ENCODE measurements at places on chromosomes 6 and 20.
A peak's percentile ranks its signal among the peaks of the same experiment; 100 is the strongest.

DNA sequence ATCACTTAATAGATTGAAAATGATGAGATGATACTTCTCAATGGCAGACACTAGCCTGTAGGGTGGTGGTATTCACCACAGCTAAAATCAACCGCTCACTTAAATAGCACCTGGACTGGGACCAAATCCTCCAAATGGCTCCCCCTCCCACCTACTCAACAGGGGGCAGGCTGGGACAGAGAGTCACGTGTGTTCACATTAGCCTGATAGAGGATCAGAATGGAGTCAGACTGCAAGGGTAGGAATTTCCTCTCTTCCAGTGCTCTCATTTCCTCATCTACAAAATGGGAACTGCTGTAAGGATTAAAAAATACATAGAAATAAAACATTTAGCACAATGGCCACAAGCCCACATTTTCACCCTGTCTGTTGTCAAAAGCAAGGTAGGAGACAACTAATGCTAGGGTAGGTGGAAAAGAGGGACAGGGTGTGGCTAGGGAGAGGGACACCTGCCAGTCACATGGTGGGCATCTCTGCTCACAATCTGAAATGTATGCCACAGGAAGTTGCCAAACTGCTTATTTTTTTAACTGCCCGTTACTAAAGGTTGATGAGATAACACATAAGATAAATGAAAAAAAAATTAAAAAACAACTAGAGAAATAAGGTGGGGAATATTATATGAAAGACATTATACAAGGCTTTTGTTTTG lies 55.3 kb downstream of the BACH2 start:
- no peak for DNase-seq

DNA sequence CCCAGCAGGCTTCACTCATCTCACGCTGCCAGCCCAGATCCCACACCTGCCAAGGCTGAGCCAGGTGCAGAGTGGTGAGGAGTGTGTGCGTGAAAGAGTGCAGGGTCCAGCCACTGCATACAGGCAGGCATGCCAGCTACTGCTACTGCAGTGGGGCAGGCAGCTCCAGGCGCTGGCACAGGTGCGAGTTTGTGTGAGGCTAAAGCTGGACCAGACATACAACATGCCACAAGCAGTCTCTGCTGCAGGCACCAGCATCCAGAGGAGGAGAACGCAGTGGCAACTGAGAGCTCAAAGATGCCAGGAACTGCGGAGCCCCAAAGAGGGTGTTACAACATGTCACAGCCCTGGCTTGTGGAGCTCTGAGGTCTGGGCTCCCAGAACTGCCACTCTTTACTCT lies 149.8 kb downstream of the EYS start:
- no peak for DNase-seq

DNA sequence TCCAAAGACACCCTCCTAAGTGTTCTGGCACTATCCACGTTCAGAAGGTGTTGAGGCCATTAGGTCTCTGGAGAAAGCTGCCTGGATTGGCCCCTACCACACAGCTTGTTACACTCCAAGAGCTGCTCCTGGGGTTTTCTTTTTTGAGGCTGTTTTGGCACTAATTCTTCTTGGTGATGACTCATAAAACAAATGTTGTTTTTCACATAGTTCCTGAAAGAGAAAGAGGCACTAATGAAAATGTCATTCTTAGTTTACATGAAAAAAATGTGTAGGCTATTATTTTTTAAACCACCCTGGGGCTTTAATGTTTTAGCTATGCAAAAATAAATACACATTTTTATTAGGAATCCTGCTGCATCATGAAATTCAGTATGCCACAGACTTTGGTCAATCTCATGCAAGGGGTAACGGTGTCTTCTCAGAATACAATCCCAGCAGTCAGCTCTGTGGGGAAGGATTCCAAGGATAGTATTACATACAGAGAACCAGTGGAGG lies 38.1 kb downstream of the TBPL1 start:
- peak; percentile 29 for DNase-seq

DNA sequence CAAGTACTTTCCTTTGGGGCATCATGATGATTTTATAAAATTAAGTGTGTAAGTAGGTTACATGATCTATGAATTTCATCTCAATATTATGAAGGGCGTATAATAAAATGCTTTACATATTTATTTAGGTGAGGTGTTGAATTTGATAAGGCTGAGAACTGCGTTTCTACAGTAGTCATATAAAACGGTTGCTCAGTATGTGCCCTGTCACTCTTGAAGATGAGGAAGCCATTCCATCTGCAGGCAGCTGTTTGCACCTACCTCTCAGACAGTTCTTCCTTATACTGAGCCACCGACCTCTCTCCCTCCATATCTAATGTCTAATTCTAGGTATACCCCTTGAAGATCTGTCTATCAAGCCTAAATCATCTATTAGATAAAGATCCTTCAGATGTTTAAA lies 16.1 kb downstream of the NCOA7 start:
- no peak for DNase-seq

- no peak for DNase-seq
Observed at GRCh38 chr20:50758992-50759391, 27.6 kb downstream of the PARD6B start.

- DNase-seq, result no peak
Observed at GRCh38 chr6:64250126-64250525, 614.5 kb downstream of the PHF3 start.

- DNase-seq, result no peak
Observed at GRCh38 chr6:45832063-45832462, 183.6 kb downstream of the CLIC5 start.

DNA sequence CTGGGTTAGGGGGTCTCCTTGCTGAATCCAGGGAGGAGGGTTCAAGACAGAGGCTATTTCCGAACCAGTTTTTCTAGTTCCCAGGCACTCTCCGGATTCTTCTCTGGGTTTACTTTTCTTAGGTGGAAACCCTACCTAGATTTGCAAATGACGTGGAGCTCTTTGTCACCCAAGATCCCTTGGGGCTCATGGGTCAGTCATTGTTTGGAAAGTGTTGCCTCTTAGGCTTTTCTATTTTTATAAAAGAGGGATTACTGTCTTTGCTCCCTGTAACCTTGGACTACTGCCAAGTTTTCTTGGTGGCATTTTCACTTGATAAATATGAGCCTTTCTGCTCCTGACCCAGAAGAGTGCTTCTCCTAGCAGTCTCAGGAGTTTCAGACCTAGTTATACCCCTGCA lies 33.6 kb downstream of the FAM209B start:
- no peak for DNase-seq

GRCh38 chr20:24933266-24933908 lies 15.7 kb upstream of the CST7 start:
- no peak for DNase-seq

DNA sequence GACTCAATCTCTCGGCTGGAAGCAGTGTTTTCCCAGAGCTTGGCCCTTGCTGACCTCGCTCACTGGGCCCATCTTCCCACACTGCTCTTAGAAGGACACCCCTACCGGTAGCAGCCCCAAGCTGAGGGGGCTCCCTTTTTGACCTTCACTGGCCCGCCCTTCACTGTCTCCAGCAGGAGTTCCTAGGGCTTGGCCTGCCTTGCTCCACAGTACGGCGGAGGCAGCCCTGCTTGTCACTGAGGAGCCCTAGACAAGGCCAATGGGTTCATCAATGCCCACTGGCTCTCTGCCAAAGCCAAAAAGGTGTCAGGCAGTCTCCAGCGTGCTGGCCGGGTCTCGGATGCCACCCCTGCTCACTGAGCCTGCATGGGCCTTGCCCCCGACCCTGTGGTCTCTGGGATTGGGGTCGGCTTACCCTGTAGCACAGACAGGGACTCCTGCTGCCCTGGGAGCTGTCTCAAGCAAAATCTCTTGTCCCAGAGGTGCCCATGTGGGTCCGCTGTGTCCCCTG lies 2.1 kb downstream of the MMP24OS start:
- DNase-seq, result no peak
